ENCODE measurements at places on chromosomes 16 and 17.

DNA sequence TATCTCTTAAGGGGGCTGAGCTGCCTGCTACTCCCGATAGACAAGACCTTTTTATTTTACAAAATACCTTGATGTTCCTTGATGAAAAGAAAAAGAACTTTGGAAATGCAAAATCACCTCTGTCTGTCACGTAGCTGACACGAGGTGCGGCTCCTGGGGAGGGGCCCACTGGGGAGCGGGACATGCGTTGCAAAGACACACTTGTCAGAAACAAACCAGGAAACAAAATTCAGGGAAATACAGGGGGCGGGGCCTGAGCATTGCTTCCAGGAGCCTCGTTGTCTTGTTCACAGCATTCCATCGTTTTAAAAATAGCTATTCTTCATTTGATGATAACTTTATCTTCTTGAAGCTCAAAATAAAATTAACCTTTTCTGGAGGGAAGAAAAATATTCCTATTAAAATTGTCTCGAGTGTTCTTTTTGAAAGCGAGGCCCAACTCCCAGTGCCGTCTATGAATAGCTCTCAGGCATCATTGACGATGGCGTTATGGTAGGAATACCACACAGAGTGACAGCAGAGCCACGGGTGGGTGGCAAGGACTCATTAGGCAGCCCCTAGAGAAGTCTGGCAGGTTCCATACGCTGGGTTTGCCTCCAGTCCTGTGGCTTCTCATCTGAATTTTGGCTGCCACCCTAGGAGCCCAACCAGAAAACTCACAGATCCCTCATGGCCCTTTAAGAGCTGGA lies 286.9 kb downstream of the CPPED1 start:
- DNase-seq: no peak

- DNase-seq: peak; percentile 82
Observed at GRCh38 chr17:82781894-82782274, 30.0 kb downstream of the TBCD start.

DNA sequence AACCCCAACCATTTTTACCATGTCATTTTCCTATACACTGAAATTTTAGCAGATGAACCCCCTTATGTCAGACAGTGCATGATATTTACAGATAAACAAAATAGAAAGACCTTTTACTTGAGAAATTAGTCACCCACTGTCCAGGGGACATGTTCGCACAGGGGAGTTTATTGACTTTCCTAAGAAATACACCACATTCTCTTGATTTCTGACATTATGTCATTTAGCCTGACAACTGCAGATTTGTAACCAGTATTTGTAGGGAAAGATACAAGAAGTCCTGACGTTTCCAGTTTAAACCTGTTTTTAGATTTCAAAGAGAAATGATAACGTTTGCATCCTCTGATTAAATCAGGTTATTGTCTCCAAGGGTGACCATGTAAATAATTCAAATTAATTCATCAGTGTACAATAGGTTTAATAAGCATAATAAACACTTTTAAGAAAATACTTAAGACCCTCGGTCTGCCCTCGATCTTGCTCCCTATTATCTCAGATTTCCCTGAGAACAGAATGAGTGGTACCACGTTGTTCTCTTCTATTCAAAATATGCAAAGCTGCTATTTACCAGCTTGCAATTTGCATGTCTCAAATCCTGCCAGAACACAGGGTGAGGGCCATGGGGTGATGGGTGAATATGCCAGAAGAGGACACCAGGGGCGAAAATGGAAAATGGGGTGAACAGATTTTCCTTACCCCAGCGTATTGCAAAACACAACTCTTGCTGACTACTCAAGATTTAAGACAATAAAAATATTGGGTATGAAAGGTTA lies 2.1 kb upstream of the LYRM9 start:
- no peak for DNase-seq

DNA sequence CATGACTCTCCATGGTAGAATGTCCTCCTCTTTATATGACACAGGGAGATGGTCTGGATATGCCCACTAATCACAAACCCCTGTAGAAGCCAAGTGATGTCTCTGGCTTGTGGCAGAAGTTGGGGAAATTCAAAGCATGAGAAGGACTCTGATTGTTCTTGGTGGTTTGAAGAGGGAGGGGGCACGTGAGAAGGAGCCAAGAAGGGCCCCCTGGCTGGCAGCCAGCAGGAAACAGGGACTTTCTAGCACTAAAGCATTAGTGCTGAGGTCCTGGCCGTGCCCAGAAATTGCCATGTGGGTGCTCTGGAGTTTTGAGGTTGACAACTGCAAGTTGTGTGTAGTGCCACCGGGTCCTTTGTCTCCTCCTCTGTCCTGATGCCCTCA lies 199.9 kb downstream of the LGALS9B start:
- peak; percentile 27 for DNase-seq

- DNase-seq: no peak
Observed at GRCh38 chr17:9108146-9108545, 86.8 kb downstream of the NTN1 start.

- peak; percentile 20 for DNase-seq
Observed at GRCh38 chr17:4130715-4131114, 12.1 kb downstream of the ZZEF1 start.

GRCh38 chr17:60077226-60077625 lies 1.5 kb downstream of the HEATR6 start:
- no peak for DNase-seq

DNA sequence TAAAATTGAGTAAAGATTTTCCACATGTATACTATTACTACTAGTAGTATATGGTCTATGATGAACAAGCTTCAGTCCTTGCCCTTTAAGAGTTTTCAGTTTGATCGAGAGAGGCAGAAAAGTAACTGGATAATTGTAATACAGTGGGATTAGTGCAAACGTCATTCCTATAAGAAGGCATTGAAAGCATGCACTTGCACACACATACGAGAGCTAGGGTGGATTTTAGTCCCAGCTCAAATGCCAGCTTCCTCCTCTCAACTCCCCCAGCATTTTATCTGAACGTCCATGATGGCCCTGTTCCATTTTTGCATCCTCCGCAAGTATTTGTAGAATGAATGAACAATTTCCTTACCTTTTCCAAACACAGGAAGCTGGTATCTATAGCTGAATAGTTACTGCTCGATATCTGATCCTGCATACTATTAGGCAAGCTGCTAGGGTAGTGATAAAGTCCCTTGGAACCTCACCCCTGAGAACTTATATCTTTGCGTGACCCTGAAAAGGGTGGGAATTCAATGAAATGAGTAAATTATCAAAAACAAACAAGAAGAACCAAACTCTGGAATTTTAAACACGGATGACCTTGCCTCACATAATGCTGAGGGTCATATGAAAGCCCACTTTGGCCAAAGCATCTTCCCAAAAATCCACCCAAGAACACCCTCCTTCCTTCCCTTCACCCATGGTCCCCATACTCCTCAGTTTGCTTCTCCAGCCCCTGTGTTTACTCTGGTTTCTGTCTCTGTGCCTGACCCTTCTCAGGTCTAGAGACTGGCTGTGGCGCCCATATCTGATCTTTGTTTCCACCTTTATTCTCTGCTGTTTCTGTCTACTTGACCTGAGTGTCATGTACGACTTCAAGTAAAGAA lies 60.5 kb downstream of the TMEM100 start:
- no peak for DNase-seq

DNA sequence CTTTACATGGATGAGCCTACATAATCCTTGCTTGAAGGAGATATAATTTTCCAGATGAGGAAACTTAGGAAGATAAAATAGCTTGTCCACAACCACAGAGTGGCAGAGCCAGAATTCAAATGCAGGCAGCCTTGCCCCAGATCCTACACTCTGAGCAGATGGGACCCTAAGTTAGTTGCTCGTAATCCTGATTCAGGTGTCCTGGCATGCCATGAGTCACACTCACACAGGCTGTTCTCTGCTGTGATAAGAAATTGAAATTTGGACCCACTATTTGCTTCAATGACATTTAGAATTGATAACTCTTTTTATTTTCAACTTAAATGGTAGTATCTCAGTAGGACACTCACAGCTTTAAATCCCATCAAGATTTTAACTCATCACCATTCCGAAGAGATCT lies 150.7 kb upstream of the CACNG5 start:
- DNase-seq: no peak

DNA sequence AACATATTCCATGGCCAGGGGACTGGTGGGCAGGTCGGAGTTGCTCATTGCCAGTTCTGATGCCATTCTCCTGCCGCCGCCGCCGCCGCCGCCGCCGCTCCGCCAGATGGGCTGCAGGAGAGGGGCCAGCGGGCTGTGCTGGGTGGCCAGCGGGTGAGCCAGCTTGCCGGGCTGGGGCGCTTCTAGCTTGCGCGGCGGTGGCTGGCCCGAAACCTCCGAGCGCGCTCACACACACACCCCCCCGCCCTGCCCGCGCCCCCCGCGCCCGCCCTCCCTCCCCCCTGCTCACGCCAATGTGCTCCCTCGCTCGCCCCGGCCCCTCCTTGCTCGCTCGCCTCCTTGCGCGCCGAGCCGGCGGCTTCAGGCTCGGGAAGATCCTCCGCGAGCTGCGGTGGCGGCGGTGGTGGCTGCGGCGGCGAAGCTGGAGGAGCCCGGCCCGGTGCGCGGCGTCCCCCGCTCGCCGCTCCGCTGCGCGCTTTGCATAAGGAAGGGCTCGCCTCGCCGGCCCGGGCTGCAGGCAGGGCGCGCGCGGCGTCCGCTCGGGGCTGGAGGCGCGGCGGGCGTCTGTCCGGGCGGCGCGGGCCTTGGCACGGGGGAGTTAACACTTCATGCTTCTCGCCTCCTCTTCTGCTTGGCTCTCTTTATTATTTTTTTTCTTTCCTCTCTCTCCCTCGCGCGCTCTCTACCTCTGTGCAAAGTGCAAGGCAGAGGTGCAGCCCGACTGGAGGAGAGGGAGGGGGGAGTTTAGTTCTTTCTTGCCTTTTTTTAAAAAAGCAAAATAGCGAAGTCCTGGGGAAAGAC lies 500 bp downstream of the MAF start:
- peak; percentile 16 for DNase-seq

DNA sequence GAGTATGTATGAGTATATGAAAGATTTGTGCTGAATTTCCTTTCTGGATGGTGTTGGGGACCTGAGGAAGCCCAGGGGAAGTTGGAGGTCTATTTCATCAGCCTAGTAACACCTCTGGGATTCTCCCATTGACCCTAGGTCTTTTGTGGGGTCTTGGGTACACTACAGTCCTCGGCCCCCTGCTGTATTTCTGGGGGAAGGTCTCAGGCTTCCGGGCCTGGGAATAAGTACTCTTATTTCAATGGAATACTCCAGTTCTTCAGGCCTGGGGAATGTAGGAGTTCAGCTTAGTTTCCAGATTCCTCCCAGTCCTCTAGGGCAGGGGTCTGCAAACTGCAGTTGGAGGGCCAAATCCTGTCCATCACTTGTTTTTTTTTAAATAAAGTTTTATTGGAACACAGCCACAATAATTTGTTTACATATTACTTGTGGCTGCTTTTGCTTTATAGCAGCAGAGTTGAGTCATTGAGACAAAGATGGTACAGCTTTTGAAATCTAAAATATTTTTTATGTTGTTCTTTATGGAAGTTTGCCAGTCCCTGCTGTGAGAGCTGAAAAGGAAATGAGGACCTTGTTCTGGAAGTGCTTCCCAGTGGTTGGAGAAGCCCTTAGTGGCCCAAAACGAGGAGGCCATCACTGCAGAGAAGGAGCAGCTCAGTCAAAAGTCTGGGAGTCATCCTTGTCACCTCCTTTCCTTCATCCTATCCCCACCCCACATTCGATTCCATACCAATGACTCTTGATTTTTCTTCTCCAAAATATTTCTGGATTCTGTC lies 142.5 kb upstream of the HS3ST2 start:
- no peak for DNase-seq

GRCh38 chr16:23088018-23088417 lies 61.2 kb downstream of the USP31 start:
- no peak for DNase-seq

DNA sequence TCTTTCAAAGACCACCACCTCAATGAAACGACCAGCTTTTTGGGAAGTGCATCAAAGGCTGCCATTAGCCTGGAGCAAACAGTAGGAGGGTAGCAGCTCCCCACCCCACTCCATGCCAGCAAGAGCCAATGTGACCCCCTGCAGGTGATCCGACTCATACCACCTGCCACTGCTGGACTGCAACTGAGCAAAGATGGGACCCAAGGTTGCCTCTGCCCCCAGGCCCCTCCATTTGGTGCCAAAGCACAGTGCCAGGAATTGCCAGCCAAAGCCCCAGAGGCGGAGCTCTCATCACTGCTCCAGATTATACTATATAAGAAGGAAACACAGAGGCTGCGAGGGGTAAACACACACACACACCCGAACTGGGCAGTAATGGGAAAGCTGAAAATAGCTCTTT lies 8.3 kb downstream of the PITPNM3 start:
- no peak for DNase-seq

- DNase-seq: no peak
Observed at GRCh38 chr16:65069766-65070165, 52.1 kb downstream of the CDH11 start.

DNA sequence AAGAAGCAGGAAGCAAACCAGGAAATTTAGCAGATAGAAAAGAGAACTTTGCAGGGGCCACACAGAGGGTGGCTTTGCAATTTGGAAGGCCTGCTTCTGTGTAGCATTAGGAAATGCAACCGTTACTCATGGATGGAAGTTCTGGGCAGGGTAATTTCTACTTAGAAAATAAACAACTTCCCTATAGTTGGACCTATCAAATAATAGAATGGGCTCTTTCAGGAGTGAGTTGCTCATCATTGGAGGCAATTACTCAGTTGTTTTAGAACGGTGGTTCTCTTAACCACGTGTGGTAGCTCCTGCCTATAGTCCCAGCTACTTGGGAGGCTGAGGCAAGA lies 25.8 kb upstream of the HS3ST2 start:
- DNase-seq: no peak

DNA sequence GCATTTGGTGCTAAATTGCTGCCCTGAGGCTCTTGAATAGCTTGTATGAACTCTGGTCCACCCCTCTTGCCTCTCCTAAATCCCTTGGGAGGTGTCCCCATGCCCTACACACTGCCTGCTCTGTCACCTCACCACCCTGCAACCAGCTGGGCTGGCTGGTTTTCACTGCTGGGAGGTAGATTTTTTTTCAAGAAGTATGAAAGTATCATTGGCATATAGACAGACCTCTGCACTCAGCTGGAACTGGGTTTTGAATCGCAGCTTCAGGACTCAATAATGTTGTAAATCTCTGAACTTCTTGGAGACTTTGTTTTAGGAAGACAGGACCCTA lies 184.9 kb downstream of the MSI2 start:
- no peak for DNase-seq

DNA sequence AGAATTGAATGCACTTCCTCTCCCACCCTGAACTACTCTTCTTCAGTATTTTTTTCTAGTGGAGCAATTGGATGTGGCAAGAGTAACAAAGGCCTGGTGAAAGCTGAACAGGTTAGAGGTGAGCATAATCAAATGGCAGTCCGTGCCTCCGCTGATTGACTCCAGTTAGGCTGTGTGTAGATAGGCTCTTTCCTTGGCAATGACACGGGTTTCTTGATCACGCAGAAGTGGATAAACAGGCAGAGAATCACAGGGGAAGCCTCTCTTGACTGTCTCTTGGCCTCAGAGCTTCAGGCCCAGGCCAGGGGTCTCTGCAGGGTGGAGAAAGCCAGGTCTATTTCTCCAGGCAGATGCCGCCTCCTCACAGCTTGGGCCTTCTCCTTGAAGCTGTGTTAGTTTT lies 4.2 kb downstream of the CD300LB start:
- DNase-seq: no peak

Data from CD4-positive, alpha-beta T cell treated with Interferon gamma for 1 hour (primary cell).